ENCODE measurements at places on chromosomes 3 and 15.
A peak's percentile ranks its signal among the peaks of the same experiment; 100 is the strongest.

- DNase-seq: no peak
- H3K4me1 ChIP-seq: peaks cover 23% of the 10 kb centered on the region
- peak overlapping the region; percentile 85 for H3K4me3 ChIP-seq
- peaks cover 5% of the 10 kb centered on the region for H3K27me3 ChIP-seq
Observed at GRCh38 chr3:42652611-42653302, 740 bp upstream of the ZBTB47 start.

- H3K27me3 ChIP-seq: peaks cover 15% of the 10 kb centered on the region
- H3K27ac ChIP-seq: no peak overlapping the region
- no peak for DNase-seq
- no peak overlapping the region for H3K4me3 ChIP-seq
- peaks cover 13% of the 10 kb centered on the region for H3K4me1 ChIP-seq
Observed at GRCh38 chr3:29152379-29152778, 128.5 kb upstream of the RBMS3 start.

GRCh38 chr3:124812291-124813265 lies 74.6 kb downstream of the ITGB5 start:
- H3K4me1 ChIP-seq: no peaks in the 10 kb centered on the region
- H3K36me3 ChIP-seq: no peaks in the 10 kb centered on the region
- DNase-seq: no peak

DNA sequence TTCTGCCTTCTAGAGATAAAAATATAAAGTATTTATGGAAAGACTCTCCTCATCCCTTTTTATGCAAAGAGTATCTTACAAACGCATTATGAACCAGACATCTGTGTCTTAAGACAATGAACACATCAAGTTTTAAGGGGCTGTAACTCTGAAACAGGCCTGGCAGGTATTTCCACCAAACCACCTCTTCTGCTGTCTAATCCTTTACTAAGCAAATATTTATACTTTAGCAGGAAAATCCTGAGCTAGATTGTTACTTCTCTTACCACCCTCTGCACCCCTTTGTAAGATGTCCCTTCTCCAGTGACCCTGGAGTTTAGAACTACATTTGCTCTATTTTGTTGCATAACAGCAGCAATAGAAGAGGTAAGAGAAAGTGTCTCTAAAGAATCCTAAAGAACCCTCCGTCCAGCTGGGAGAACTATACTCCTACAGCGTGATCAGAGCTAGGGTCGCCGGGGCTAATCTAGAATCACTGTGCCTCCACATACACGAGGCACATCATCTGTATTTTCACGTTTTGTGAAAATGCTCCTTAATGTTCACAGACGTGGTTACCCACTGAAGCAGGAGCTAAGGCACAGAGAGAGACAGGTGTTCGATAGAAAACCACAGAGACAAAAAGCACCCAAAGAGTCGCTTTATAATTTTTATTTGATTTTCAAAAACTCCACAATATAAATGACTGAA lies 129.6 kb downstream of the FOXP1 start:
- H3K4me3 ChIP-seq: peak overlapping the region; percentile 61
- no peaks in the 10 kb centered on the region for H3K36me3 ChIP-seq
- DNase-seq: no peak
- H3K4me1 ChIP-seq: peaks cover 68% of the 10 kb centered on the region

GRCh38 chr3:20141851-20142250 lies 44.2 kb downstream of the SGO1 start:
- no peak for DNase-seq
- no peaks in the 10 kb centered on the region for H3K4me1 ChIP-seq
- H3K4me3 ChIP-seq: no peak overlapping the region
- H3K27me3 ChIP-seq: no peaks in the 10 kb centered on the region
- H3K27ac ChIP-seq: no peak overlapping the region

- peak overlapping the region; percentile 40 for H3K27ac ChIP-seq
- H3K36me3 ChIP-seq: peaks cover 2% of the 10 kb centered on the region
- no peaks in the 10 kb centered on the region for H3K27me3 ChIP-seq
- no peak overlapping the region for H3K4me3 ChIP-seq
Observed at GRCh38 chr15:52008698-52009434, 10.2 kb upstream of the MAPK6 start.

GRCh38 chr3:107488942-107489341 lies 33.8 kb upstream of the BBX start:
- H3K4me1 ChIP-seq: no peaks in the 10 kb centered on the region
- no peak for DNase-seq
- peaks cover 11% of the 10 kb centered on the region for H3K27me3 ChIP-seq
- no peak overlapping the region for H3K27ac ChIP-seq
- no peak overlapping the region for H3K4me3 ChIP-seq

DNA sequence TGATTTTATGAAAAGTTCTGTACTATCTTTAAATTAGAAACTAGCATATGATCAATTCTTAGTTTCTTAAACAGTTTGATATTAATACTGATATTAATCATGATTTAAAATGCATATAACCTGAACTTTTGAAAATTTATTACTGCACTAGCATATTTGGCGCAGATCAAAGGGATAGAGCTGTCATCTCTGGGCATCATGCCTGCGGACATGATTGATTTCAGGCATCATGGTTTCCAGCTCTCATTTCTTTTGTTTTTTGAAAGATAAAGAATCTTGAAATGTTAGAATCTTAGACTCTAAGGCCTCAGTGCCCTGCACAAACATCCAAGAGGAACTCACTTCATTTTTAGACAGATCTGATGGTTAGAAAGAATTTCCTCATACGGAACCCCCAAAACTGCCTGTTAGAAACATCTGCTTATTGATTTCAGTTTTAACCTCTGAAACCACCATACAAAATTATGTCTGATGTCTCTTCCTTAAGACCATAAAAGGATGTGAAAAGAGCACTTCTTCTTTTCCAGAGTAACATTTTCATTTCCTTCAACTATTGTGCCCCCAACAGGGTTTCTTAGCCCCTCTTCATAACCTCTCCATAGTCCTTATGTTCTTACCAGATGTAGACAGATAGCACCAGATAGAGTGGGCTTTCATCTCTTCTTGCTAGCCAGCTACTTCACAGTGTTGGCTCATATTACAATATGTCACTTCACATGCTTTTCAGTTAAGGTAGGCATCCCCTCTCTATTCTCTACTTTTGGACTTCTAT lies 110.8 kb downstream of the BBX start:
- no peak overlapping the region for H3K27ac ChIP-seq
- peaks cover 22% of the 10 kb centered on the region for H3K4me1 ChIP-seq
- H3K27me3 ChIP-seq: no peaks in the 10 kb centered on the region
- H3K36me3 ChIP-seq: no peaks in the 10 kb centered on the region
- DNase-seq: no peak

DNA sequence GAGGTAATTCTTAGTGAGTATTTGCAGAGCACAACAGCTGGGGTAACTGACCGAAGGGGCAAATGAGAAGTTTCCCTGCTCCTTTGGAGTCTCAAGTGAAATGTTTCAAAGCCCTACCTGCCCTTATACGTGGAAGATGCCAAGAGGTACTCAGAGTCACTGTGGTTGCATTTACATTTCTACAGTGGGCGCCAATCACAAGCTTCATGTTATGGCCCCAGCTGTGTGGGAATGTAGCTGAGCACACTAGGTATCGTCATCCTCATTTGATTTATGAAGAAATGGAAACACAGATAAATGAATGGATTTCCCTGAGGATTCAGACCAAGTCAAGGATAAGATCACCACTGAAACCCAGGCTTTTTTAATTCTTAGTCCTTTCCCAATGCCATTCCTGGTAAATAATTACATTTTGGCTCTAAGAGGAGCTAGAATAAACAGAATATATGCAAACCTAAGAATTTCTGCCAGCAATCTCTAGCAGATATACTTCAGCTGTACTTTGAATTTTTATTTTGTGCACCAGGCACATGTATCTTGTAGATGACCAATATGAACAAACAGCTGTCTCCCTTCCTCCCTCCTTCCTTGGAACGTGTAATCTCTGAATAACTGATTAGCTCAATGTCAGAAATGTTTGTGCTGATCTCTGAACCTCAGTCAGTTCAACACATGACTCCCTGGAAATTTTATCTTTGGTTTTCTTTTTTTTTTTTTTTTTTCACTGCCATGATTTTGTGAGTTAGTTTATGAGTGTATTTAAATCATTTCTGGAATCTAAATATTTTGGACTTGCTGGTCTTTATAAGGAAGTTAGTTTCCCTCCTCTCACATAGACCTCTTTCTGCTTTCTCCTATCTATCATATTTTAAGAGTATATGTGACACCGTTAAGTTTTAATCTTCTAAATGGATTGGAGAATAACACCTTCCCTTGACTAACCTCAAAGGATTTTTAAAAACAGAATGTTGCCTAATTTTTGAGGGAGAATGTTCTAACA lies 69.2 kb downstream of the MAP2K5 start:
- H3K36me3 ChIP-seq: peaks cover 4% of the 10 kb centered on the region
- no peaks in the 10 kb centered on the region for H3K4me1 ChIP-seq
- H3K27me3 ChIP-seq: no peaks in the 10 kb centered on the region
- no peak overlapping the region for H3K4me3 ChIP-seq
- DNase-seq: no peak

DNA sequence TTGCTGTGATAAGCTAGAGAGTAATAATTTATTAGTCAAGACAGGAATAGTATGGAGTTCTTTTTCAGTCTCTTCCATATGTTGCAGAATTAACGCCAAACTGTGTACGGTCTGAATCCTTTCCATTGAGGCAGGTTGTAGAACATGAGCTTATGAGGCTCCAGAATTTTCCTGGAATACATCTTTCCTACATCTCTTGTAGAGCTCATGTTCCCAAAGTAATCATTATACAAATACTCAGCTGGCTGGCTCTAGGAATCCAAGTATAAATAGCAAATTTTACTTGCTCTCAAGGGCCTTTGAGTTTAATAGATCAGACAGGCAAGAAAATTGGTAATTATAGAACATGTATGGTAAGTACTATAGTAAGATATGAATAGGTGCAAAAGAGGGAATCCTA lies 419.4 kb downstream of the RBMS3 start:
- no peak for DNase-seq
- H3K4me1 ChIP-seq: no peaks in the 10 kb centered on the region
- H3K27me3 ChIP-seq: peaks cover 5% of the 10 kb centered on the region
- H3K4me3 ChIP-seq: no peak overlapping the region
- H3K27ac ChIP-seq: no peak overlapping the region
- no peaks in the 10 kb centered on the region for H3K36me3 ChIP-seq

DNA sequence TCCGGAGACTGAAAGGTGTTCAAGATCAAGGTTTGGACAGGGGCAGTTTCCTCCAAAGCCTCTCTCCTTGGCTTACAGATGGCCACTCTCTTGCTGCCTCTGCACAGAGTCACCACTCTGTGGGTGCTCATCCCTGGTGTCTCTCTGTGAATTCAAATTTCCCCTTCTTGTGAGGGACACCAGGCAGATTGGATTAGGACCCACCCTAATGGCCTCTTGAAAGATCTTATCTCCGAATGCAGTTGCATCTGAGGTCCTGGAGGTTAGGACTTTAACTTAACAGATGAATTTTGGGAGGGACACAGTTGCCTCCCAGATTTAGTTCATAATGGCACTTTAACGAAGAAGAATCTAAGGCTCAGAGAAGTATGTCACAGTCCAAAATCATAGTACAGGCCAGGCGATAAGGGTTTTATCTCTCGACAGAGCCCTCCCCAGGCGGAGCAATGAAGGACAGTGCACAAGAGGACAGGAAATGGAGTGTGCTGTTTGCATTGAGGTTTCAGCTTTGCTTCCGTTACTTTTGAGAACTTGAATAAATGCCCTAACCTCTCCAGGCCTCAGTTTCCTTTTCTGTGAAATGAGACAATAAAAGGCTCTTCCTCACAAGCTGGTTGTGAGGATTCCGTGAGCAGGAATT lies 38.9 kb upstream of the KIF23 start:
- no peak for DNase-seq
- H3K4me1 ChIP-seq: no peaks in the 10 kb centered on the region
- H3K4me3 ChIP-seq: no peak overlapping the region
- H3K27me3 ChIP-seq: peaks cover 7% of the 10 kb centered on the region
- H3K36me3 ChIP-seq: no peaks in the 10 kb centered on the region

- no peaks in the 10 kb centered on the region for H3K4me1 ChIP-seq
- H3K27me3 ChIP-seq: no peaks in the 10 kb centered on the region
- no peak overlapping the region for H3K27ac ChIP-seq
- DNase-seq: no peak
- no peaks in the 10 kb centered on the region for H3K36me3 ChIP-seq
Observed at GRCh38 chr3:110301781-110302180, 769.8 kb upstream of the NECTIN3 start.

DNA sequence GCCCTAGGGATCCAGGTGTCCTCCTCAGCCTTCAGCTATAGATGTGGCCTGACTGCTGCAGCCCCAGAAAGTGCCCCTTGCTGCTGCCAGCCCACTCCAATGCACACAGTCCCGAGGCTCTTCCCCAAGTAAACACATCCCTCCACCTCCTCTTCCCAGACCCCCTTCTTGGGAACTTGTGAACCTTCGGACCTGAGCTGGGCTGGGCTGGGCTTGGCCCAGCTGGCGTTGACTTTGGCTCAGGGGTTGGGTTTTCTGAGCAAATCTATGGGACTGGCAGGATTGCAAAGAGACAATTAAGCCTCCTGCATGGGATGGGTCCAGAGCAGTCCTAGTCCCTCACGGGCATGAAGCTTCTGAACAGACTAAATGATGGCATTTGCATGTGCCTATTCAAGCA lies 14.7 kb downstream of the VIPR1 start:
- no peak for DNase-seq
- H3K4me1 ChIP-seq: peaks cover 15% of the 10 kb centered on the region
- H3K27me3 ChIP-seq: no peaks in the 10 kb centered on the region
- no peak overlapping the region for H3K27ac ChIP-seq
- H3K4me3 ChIP-seq: no peak overlapping the region

- peak; percentile 24 for DNase-seq
- H3K36me3 ChIP-seq: peaks cover 30% of the 10 kb centered on the region
- H3K4me1 ChIP-seq: peaks cover 45% of the 10 kb centered on the region
- peak overlapping the region; percentile 94 for H3K27ac ChIP-seq
- peaks cover 4% of the 10 kb centered on the region for H3K27me3 ChIP-seq
- peak overlapping the region; percentile 96 for H3K4me3 ChIP-seq
Observed at GRCh38 chr3:107524841-107525643, 2.3 kb downstream of the BBX start.

GRCh38 chr3:99902091-99902490 lies 84.4 kb downstream of the CMSS1 start:
- peaks cover 4% of the 10 kb centered on the region for H3K36me3 ChIP-seq
- DNase-seq: no peak
- peaks cover 5% of the 10 kb centered on the region for H3K4me1 ChIP-seq
- no peaks in the 10 kb centered on the region for H3K27me3 ChIP-seq
- H3K4me3 ChIP-seq: no peak overlapping the region

GRCh38 chr3:64028754-64029153 lies 5.5 kb upstream of the PSMD6 start:
- no peak overlapping the region for H3K4me3 ChIP-seq
- peaks cover 14% of the 10 kb centered on the region for H3K4me1 ChIP-seq
- H3K27ac ChIP-seq: no peak overlapping the region
- H3K36me3 ChIP-seq: peaks cover 3% of the 10 kb centered on the region
- peaks cover 27% of the 10 kb centered on the region for H3K27me3 ChIP-seq

- no peaks in the 10 kb centered on the region for H3K36me3 ChIP-seq
- no peak for DNase-seq
- H3K4me1 ChIP-seq: no peaks in the 10 kb centered on the region
- no peaks in the 10 kb centered on the region for H3K27me3 ChIP-seq
- no peak overlapping the region for H3K27ac ChIP-seq
Observed at GRCh38 chr3:134348524-134348923, 25.7 kb downstream of the AMOTL2 start.

- H3K27me3 ChIP-seq: no peaks in the 10 kb centered on the region
- H3K27ac ChIP-seq: no peak overlapping the region
- H3K4me3 ChIP-seq: no peak overlapping the region
- no peaks in the 10 kb centered on the region for H3K36me3 ChIP-seq
- H3K4me1 ChIP-seq: no peaks in the 10 kb centered on the region
- no peak for DNase-seq
Observed at GRCh38 chr3:117278424-117279190, 569.0 kb downstream of the TUSC7 start.

- no peak overlapping the region for H3K4me3 ChIP-seq
- H3K36me3 ChIP-seq: no peaks in the 10 kb centered on the region
- no peak overlapping the region for H3K27ac ChIP-seq
- H3K4me1 ChIP-seq: no peaks in the 10 kb centered on the region
- no peaks in the 10 kb centered on the region for H3K27me3 ChIP-seq
- DNase-seq: no peak
Observed at GRCh38 chr3:102885289-102885688, 450.5 kb downstream of the ZPLD1 start.
